Thyroid gland (tissue), 4 donors: ENCODE measurements at places on chromosomes 2 and 18.

- DNase-seq = no peak
- H3K36me3 ChIP-seq = no peaks in the 10 kb centered on the region
- H3K4me3 ChIP-seq = no peak overlapping the region
Observed at GRCh38 chr2:43034921-43035320, 191.5 kb downstream of the ZFP36L2 start.

DNA sequence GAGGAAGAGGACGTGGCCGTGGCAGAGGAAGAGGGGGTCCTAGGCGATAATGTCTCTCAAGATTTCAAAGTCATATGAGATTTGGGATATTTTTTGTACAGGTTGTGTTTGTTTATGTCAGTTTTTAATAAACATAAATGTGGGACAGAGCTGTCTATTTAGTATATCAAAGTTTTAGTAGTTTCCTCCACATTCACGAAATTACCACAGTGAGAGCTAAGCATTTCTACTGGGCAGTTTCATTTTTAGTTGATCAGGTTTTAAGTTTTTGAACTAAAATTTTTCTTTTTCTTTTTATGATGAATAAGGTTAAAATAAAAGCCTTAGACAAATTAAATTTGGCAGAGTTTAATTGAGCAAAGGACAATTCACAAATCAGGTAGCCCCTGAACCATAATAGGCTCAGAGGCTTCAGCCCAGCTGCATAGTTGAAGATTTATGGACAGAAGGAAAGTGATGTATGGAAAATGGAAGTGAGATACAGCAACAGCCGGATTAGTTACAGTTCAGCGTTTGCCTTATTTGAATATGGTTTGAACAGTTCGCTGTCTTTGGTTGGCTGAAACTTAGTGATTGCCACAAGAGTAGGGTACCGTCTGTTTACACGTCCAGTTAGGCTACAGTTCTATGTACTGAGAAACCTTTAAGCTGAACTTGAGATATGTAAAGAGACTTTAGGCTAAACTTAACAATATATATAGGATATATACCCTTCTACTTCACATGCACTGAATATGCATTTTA lies 17.1 kb downstream of the SNRPD1 start:
- H3K4me1 ChIP-seq = no peaks in the 10 kb centered on the region
- no peaks in the 10 kb centered on the region for H3K27me3 ChIP-seq
- no peak for DNase-seq

DNA sequence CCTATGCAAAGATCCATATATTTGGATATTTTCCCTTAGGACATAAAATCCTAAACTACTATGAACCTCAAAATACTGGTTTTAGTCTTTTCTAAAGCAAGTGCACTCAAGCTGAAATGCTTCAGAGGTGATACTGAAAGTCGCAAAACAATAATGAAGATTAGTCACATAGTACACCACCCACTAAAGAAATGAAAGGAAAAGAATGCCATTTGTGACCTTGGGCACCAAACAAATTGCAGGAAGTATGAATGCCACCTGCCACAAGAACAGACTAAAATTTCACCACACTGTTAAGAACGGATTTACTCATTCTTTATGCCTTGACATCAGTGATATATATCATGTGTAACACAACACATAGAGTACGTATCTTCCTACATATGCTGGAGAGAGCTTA lies 161.5 kb downstream of the ZNF521 start:
- no peak for DNase-seq
- H3K4me1 ChIP-seq = no peaks in the 10 kb centered on the region
- no peaks in the 10 kb centered on the region for H3K36me3 ChIP-seq
- H3K27ac ChIP-seq = no peak overlapping the region
- no peaks in the 10 kb centered on the region for H3K27me3 ChIP-seq
- H3K4me3 ChIP-seq = no peak overlapping the region

DNA sequence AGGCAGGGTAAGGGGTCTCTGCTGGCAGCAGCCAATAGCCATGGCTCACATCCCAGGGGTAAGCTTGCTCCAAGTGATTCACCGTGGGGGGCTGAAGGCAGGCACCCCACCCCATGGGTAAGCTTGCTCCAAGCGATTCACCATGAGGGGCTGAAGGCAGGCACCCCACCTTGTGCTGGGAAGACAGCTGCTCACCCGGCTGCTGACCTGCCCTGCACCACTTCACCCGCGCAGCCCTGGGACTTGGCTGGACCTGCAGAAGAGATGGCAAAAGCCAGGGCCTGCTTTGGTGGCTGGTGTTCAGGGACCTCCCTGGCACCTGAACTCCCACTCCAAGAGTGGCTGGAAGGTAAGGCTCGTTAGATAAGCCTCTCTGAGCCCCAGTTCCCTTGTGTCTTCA lies 19.2 kb downstream of the PTGR3 start:
- no peak overlapping the region for H3K27ac ChIP-seq
- H3K27me3 ChIP-seq = no peaks in the 10 kb centered on the region
- no peak overlapping the region for H3K4me3 ChIP-seq
- no peaks in the 10 kb centered on the region for H3K4me1 ChIP-seq
- no peak for DNase-seq
- H3K36me3 ChIP-seq = no peaks in the 10 kb centered on the region

DNA sequence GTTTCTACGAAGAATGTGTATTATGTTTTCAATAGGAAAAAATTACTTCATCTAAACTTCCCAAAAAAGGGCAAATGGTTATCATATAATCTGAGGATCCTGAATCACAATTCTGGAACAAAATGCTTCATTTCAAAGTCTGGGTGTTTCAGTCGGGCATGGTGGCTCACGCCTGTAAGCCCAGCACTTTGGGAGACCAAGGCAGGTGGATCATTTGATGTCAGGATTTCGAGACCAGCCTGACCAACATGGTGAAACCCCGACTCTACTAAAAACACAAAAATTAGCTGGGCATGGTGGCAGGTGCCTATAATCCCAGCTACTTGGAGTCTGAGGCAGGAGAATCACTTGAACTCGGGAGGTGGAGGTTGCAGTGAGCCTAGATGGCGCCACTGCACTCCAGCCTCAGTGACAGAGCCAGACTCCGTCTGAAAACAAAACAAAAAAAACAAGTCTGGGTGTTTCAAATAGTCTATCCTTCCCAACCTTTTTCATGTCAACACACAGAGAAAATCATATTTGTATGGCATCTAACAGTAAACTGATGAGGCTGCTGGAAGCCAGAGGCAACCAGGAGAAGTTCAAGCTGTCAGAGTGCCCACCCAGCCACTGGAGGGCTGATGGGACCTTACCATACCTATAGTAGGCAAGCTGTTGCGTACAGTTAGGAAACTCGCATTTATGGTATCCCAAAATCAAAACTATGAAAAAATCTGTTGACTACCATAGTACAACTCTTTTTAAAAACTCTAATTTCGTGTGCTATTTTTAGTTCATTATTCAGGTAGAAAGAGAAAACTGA lies 14.6 kb downstream of the NBAS start:
- no peak overlapping the region for H3K27ac ChIP-seq
- no peaks in the 10 kb centered on the region for H3K27me3 ChIP-seq
- no peaks in the 10 kb centered on the region for H3K4me1 ChIP-seq
- peaks cover 15% of the 10 kb centered on the region for H3K36me3 ChIP-seq
- DNase-seq = no peak
- no peak overlapping the region for H3K4me3 ChIP-seq
